ENCODE measurements at places on chromosomes 7 and 10.

GRCh38 chr10:132104471-132105301 is 38.9 kb downstream of the JAKMIP3 start:
- no peak for DNase-seq

- DNase-seq, result no peak
Observed at GRCh38 chr10:58644311-58644710, 131.6 kb downstream of the BICC1 start.

- DNase-seq, result no peak
Observed at GRCh38 chr7:65317372-65317771, 56.3 kb upstream of the ZNF92 start.

- no peak for DNase-seq
Observed at GRCh38 chr10:88162852-88163251, 299.4 kb downstream of the PTEN start.

DNA sequence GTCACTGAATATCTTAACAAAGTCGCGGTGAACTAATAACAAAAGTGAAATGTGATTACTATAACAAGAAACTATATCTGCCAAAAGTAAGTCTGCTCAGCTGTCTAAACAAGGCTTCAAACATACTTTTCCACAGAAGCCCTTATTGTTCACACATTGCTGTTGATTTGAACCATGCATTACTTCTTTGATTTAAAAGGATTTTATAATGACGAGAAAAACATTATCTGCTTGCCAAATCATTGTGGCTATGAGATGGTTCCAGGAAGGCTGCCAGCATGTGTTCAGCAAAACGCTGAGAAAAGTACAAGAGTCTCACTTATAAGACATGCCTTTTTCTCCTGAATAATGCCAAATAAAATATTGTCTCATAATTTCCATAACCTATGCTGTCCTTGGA is 24.4 kb downstream of the RNF133 start:
- no peak for DNase-seq

DNA sequence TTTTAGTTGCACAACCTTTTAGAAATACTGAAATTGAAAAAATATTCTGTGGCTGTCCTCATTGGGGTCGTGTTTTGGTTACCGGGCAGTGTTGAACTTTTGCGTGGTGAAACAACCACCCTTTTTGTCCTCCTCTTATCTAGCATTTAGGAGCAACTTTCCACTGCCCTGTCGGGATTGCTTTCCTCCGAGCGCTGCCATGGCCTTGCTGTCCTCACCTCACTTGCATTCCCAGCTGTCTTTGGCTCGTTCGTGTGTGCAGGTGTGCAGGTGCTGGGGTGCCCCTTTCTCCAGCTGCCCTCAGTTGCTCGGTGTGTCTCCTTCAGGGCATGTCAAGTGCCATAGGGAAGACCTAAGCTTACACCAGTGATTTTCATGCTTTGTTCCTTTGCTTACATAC is 116.9 kb upstream of the GJD4 start:
- no peak for DNase-seq

DNA sequence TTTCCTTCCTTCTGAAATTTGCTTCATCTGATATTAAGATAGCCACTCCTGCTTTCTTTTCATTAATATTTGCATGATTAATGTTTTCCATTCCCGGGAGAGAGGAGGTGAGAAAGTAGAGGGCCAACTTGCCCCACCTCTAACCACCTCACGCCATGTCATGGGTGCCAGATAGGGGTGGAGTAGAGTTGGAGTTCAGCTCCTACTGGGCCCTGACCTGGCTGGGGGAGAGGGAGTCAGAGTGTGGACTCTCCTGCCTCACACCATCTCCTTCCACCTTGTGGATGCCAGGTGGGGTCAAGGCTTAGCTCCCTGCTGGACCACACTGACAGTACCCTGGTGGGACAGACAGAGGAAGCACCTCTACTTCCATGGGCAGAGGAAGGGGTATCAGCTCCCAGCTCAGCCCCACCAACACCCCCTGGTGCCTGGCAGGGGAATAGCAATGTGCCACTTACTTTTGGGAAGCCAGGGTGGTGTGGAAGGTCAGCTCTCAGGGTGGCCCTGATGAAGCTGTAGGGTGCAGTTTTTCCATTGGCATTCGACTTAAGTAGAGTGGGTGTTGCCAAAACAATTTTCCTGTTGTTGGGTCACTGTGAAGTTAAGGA is 28.0 kb downstream of the CHST12 start:
- peak; percentile 28 for DNase-seq

DNA sequence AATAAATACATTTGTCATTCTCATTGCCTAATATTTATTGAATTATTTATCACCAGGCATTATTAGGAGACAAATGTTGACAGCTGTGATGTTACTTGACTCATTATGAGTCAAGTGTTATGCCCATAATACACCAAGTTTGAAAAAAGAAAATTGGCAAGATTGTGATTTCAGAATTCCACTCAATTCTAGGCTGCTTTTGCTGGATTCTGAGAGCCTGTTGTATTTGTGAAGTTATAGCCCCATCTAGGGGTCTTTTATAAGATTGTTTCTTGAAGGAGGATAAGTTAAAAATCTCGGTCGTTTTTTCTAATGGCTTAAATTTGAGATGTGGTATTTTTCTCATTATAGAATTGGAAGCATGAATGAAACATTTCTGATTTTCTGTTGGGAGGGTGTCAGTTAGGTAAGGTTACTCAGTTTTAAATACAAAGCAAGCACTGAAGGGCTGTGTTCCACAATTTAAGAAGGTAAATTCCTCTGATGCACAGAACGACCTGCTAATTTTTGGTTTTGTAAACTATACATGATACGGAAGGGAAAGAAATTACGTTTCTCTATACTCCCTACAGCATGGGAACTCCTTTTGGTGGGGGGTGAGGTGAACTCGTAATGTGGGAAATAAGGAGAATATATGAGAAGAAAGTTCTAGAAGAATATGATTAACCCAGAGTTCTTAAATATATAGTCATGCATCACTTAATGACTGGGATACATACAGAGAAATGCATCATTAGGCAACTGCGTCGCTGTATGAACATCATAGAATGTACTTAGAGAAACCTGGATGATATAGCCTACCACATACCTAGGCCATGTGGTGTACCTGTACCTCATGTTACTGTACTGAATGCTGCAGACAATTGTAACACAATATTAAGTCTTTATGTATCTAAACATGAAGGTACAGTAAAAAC is 2.6 kb downstream of the STK31 start:
- no peak for DNase-seq

GRCh38 chr7:88664630-88665233 is 94.8 kb upstream of the ZNF804B start:
- no peak for DNase-seq

Measured in stimulated activated CD4-positive, alpha-beta T cell treated with anti-CD3 and anti-CD28 coated beads, Interleukin-1b, Interleukin-23, amount 100 ng/mL, for 4 hours (primary cell).